ENCODE measurements at places on chromosomes 7 and 10.

- DNase-seq, result no peak
These were observed 382.7 kb upstream of the LRGUK start for GRCh38 chr7:133744451-133744850.

DNA sequence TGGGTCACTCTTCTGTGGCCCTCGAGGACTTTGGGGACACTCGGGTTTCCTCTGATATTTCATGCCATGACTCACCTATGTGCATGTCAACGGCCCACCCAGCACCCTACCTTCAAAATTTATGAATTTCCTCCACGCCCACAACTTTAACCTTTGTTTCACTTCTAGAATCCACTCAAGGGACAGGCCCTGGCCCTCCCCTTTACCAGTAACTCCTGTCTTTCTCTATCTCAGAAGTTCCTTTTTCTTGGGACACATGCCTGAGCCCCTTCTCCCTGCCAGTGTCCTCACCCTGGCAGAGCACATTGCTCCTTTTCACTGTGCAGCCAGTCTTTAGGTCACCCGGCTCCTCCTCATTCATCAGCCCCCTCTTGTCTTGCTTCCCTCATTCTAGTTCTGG is 282.5 kb upstream of the KLF6 start:
- DNase-seq, result peak; percentile 59

GRCh38 chr7:127390186-127390816 is 2.2 kb downstream of the ZNF800 start:
- no peak for DNase-seq

DNA sequence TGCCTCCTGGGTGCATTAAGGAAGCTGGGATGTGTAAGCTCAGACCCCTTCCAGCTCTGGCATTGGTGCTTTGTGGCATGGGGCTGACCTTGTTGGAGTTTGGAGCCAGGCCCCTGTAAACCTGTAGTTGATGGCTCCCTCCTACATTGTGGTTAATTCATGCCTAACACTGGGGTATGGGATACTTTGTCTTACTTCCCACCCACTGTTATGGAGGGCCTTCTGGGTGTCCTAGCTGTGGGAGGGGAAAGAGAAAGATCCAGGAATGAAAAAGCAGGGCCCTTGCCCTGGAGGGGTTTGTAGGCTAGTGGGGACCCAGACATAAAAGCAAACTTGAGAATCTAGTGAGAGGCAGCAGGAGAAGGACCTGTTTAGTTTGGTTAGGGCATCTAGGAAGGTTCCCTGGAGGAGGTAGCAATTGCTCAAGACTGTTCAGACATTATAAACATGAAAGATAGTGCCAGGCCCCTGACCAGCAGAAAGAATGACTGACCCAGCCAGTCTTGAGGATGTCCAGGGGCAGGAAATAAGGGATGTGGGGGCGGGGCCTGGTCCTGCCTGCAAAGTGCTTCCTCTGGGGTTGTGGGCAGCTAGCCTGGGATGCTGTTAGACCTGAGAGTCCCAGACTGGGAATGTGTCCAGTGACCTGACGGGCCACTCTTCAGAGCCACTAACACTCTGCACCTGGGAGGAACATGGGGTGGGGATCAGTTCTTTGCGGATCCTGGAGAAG is 6.6 kb downstream of the ADAMTS14 start:
- DNase-seq, result no peak

GRCh38 chr7:100632951-100633717 is 8.2 kb downstream of the TFR2 start:
- no peak for DNase-seq

GRCh38 chr7:85336086-85336485 is 149.2 kb upstream of the SEMA3D start:
- DNase-seq, result no peak

DNA sequence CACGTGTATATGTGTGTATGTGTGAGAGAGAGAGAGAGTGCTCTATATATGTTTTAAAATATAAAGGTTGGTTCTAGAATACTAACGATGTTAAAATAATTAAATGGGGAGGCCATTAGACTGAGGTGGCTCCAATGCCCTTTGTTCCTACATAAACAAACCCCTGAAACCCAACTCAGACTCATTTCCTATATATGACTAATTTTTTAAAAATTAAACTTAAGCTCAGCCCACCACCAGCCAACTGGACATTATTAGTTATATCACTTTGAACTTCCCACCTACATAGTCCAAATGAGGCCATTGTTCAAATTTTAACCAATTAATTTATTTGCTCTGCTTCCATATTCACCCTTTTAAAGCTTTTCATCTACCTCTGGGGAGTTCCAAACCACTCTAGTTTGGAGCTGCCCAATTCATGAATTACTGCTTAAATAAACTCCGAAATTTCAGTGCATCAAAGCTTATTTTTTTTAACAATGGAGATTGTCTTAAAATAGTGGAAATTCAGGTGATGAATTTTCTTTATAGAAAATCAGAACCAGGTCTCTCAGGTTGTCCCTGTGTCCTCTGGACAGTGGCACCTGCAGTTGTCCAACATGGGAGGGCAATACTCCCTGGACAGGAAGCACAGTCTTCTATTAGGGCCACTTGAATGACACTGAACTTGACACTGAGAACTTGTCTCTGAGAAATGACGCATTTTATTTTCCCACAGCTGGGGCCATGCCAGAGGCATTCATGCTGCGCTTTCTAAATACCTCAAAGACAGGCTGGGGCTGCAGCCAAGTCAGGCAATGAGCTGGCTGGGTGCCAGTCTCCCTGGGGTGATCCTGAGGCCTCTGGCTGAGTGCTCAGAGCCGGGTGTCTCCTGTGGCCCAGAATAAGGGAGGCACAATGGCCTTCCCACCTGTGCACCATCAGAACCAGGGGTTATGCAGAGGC is 109.5 kb upstream of the TMEM72 start:
- DNase-seq, result no peak

DNA sequence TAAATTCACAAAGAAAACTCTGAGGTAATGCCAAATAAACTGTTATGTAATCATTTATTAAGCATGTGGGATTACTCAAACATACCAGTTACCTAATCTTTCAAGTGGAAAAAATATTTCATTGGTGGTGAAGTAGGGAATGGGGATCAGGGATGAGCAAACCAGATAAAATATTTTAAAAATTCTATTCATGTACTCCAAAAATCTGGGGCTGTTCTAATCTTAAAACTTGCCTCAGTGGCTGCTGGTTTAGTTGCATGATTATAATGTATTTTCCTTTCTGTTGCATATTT is 19.5 kb downstream of the LMOD2 start:
- no peak for DNase-seq

- no peak for DNase-seq
These were observed 14.7 kb upstream of the CPXM2 start for GRCh38 chr10:123906296-123906695.

GRCh38 chr7:138075350-138075749 is 909 bp upstream of the AKR1D1 start:
- DNase-seq, result no peak

DNA sequence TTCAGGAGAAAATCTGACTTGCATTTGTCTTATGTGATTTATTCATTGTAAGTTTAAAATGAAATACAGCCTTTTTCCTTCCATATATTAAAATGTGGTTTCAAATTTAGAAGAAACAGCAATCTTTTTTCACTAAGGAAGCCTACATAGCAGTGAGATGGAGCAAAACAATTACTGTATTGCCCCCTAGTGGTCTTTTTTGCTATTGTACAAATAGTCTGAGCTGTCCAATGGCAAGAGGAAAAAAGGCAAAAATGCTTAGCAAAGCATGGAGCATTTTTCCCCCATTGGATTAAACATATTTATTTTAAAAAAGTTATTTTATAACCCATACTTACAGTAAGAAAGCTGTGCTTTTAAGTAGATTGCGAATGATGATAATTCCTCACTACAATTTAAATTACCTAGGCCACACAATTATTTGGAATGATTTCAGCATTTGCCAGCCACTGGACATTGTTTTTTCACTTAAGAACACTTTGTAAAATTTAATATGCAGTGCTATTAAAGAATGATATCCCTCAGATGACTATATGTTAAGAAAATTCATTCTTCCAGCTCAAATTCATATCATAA is 119.5 kb downstream of the CPED1 start:
- DNase-seq, result peak; percentile 80

- DNase-seq, result peak; percentile 92
These were observed 9.9 kb downstream of the SLC25A13 start for GRCh38 chr7:96311967-96312366.

DNA sequence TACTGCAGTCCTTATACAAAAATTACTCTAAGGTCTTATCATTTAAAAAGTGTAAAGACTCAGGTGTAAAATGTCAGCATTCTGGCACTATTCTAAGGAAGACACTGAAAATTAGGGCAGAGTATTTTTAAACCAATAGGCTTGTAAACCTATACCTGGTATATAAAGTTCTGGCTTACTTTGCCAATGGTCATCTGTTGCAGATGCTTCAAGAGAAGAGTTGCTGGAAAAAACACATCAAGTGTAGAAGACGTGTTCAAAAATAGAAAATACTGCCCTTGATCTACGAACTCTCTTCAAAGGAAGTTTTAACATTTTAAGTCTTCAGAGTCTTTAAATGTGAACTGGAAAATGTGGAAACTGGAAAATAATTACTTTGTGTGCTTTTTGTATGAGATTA is 23.9 kb downstream of the NT5C3A start:
- peak; percentile 39 for DNase-seq

DNA sequence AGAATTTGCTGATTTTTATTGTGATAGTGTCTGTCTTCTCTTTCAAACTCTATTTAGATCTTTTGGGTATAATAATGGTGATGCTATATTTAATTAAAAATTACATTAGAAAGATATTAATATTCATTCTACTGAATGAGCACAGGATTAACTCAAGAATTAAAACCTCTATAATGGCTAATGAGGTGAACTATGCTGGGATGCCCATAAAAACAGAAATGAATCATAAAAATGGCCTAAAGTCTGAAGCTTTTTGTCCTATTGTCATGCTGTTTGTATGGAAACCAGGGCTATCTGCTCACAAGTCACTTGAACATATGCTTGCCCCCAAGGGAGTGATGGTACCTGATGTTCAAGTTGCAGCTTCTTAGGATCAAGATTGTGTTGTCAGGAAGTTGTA is 76.2 kb upstream of the ICA1 start:
- no peak for DNase-seq

DNA sequence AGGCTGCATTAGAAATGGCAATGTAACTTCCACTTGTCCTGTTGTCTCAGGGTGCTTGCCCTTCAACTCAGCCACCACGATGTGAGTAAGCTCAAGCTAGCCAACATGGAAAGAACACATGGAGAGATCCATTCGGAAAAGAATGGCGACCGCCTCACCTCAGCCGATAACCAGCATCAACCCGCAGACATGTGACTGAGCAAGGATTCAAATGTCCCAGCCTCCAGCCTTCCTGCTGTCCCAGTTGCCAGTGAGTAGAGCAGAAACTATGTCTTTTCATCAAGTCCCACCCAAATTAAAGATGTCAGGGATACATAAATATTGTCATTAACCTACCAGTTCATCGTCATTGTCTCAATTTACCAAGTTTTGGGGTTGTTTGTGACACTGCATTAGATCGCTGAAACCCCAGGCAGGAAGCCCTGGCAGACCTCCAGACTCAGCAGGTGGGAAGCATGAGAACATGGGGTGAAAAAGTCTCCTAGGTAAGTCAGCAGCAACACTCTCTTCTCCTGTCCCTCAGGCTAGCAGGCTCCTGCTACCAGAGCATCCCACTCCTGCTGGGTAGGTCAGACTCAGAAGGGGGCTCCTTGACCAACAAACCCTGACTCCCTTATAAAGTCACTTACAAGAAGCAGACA is 67.0 kb downstream of the OSBPL3 start:
- no peak for DNase-seq

DNA sequence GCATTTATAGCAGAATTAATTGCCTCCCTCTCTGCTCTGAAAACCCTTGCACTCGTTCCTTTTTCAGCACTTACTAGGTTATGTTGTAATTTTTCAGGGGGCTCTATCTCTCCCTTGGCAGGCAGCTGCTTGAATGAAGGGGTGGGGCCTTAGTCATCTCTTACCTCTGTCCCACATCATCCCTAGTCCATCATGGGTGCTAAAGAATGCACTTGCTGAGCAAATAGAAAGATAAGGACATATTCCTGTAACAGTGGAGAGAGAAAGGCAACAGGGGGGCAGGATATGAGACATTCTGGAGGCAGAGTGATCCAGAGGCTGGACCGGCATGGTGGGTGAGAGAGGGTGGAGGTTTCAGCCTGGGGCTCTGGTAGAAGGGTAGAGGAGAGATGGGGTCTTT is 60.0 kb downstream of the MINDY4 start:
- no peak for DNase-seq

DNA sequence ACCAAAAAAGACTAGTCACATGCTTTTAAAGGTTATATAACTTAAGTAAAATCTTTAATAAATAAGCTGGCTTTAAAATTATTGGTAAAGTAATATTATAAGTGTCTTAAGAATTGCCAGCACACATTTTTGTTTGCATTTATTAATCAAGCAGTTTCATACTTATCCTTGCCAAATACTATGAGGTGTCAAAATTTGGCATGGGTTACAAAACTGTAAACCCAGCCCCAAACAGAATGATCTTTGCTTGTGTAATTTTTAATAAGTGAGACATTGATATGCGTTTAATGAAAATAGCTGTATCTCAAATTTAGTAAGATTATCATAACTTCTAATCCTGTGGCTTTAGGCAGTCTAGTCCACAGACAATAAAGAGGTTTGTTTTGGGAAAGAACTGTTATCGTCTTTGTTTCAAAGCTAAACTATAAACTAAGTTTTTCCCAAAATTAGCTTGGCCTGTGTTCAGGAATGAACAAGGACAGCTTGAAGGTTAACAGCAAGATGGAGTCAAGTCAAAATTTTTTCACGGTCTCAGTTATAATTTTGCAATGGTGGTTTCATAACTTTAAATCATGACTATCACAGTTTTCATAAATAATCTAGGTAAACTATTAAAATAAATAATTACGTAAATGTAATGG is 72.8 kb downstream of the ST8SIA6 start:
- DNase-seq, result no peak

DNA sequence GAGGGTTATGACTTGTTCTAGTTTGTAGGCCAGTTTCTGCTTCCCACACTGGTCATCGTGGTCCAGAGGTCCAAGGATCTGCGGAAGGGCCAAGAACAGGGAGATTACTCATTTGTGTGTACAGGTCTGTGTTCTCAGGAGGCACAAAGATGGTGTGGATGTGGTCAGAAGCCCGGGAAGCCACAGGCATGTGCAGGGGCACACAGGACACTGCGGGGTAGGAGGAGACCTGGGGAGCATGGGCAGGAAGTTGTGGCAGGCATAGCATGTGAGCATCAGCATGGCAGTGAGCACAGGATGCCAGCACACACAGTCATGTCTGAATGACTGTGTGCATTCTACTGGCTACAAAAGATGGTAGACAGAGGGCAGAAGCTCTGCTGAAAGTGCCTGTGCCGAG is 445.8 kb downstream of the PLXNA4 start:
- DNase-seq, result no peak

- no peak for DNase-seq
These were observed 98.3 kb downstream of the VIM start for GRCh38 chr10:17326377-17326776.

GRCh38 chr10:69515699-69516259 is 57.4 kb downstream of the NEUROG3 start:
- DNase-seq, result peak; percentile 82

DNA sequence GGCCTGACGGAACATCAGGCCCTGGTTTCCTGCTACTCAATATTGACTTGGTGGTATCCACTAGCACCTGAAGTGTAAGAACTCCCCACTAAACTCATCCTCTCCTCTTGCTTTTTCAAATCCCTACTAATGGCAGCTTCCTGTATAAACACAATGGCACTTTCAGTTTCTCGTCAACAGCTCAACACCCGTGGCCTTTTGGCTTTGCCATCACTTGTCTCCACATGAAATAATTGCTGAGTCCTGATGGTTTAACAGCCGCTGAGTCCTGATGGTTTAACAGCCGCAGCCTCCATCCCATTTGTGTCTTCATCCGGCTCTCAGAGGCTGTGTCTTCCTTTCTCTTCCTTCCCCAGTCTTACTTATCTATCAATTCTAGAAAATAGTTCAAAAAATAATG is 261.4 kb upstream of the PITRM1 start:
- no peak for DNase-seq

Measured in OCI-M1 (cell line).